HFFc6 (cell line): ENCODE measurements at places on chromosomes 11 and 22.

DNA sequence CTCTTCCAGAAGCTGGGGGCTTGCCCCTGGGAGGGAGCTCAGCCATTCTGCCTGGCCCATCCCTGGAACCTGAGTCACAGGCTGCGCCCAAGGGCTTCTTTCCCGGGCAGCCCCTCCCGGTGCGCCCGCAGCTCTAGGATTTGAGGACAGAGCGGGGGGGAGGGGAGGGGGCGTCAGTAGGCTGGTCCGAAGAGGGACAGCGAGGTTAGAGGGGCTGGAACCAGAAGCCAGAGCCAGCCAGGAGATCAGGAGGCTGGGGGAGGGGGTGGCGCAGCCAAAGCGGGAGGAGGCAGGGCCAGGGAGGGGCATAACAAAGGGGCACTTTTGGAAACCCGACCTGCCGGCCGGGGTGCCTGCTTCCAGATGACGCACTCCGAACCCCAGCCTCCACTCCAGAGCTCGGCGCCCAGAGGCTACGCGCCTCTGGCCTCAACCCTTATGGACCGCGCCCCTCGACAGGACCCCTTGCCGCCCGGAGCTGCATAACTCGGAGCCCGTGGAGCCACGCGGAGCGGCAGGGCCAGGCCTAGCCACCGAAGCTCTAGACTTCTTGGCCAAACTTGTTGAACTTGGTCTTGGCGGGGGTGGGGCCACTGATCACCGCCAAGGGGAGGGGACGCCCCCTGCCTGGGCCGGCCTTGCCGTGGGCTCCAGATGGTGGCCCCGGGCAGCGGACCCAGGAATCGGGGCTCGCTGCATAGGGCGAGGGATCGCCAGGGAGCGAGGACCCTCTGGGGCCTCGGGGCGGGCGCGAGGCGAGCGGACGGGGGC is 744 bp downstream of the PACSIN3 start:
- peak; percentile 22 for DNase-seq

GRCh38 chr11:1100417-1101245 is 26.0 kb downstream of the MUC2 start:
- no peak for DNase-seq

GRCh38 chr11:122715548-122716440 is 60.3 kb downstream of the UBASH3B start:
- DNase-seq, result no peak

DNA sequence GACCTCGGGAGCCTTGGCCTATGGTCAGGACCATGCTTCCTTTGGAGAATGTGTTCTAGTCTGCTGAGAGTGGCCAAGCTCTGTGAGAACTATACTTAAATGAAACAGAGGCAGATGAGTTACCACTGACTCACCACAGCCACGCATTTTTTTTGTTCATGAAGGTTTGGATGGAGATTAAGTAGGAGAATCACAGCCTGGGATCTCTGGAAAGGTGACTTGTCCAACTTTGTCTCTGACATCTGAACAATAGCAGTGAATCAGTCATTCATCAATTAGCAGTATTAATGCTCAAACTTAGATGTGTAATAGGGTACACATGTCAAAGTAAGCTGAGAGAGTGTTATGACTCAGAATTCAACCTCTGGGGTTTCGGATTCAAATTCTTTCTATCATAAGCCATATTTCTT is 100.7 kb upstream of the ANO3 start:
- peak; percentile 80 for DNase-seq

GRCh38 chr11:122784325-122784955 is 53.9 kb upstream of the CRTAM start:
- DNase-seq, result peak; percentile 94

GRCh38 chr11:86161837-86162236 is 82.7 kb upstream of the EED start:
- no peak for DNase-seq

- no peak for DNase-seq
Measured at GRCh38 chr11:125148743-125149142, 15.8 kb upstream of the PKNOX2 start.

- no peak for DNase-seq
Measured at GRCh38 chr11:72613977-72614376, 60.2 kb downstream of the PDE2A start.
